Stimulated activated CD4-positive, alpha-beta T cell treated with anti-CD3 and anti-CD28 coated beads, Interleukin-15, amount 100 ng/mL, for 24 hours (primary cell): ENCODE measurements at places on chromosomes 1 and 21.

- DNase-seq = peak; percentile 76
Measured at GRCh38 chr1:152034654-152035538, 1.9 kb downstream of the S100A11 start.

- no peak for DNase-seq
Measured at GRCh38 chr1:151516031-151516511, 4.9 kb downstream of the CGN start.

GRCh38 chr1:183778045-183778444, 26.9 kb upstream of the RGL1 start:
- DNase-seq = no peak

DNA sequence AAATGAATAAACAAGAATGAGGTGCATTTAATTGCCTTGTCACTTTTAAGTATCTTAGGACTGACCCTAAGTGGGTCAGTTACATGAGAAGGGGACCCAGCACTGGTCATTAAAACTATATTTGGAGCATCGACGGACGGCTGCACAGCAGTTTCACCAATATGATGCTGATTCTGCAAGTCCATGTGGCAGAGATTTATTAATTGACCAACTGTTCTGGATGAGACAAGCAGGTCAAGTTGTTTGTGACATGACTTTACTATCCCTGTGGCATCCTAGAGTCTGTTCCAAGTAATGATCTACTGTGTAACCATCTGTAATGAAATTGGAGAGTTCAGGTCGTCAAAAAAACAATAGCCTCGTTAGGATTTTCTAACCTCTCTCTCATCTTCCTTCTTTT, 9.5 kb downstream of the AMPD1 start:
- DNase-seq = no peak

GRCh38 chr1:42164551-42165420, at the start of gene GUCA2A:
Gene GUCA2A, minus strand, starts transcription at chr1:42164745. Its CDS starts 33 bp downstream, at chr1:42164712.
- no peak for DNase-seq

- DNase-seq = no peak
Measured at GRCh38 chr1:41663671-41664400, 179.4 kb upstream of the EDN2 start.

DNA sequence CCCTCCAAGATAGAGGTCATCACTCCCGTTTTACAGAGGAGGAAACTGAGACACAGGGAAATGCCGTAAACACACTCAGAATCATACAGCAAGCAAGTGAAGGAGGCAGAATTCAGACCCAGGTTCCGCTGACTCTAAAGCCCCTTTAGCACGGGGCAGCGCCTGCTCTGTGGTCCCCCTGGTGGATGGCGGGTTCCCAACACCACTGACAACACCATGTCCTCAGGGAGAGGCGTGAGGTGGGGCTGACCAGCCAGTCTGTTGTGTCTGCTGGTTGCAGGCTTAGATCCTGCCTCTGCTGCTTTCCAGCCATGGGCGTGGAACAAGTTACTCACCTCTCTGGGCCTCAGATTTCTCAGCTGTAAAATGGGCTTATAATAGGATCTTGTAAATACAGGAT, 617.3 kb downstream of the MATN1 start:
- DNase-seq = peak; percentile 20

DNA sequence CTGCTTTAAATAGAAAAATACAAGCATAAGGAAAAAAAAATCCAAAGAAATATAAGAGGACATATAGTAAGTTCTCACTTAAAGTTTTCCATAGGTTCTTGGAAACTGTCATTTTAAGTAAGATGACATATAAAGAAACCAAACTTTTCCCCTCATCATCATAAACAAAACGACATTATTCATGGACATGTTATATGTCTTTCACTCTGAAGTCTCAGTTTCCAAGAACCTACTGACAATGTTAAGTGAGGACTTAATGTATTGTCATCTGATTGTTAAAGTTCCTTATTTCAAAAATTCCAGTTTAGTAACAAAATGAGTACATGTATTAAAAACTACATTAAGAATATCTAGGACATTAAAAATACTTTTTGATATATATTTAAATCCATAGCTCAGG, 69.6 kb upstream of the GFI1 start:
- DNase-seq = no peak

DNA sequence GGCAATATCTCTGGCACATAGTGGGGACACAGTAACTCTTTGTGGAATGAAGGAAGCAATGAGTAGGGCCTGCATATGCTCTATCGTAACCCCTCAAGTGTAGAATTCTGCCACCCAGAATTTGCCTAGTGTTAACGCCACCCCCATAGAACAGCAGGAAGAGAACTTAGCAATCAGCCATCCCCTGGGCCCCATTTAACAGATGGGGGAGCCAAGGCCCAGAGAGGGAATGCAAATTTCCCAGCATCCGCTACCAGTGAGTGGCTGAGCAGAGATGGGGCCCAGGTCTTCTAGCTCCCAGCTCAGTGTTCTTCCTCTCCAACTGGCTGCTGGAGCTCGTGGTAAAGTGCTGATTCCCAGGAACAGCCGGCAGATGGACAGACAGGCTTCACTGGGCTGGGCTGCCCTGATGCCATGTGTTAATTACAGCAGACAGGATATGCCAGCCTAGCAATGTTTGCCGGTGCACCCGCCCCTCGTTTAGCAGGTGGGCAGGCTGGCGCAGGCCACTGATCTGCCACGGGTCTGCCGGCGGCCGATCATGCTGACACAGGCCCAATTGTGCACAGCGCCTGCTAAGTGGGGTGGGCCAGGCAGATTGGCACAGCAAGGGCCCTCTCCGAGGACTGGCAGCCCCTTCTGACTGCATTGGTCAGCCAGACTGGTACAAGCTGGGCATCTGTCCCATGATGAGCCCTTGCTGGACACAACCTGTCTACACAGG, 171.9 kb downstream of the IGSF21 start:
- no peak for DNase-seq

DNA sequence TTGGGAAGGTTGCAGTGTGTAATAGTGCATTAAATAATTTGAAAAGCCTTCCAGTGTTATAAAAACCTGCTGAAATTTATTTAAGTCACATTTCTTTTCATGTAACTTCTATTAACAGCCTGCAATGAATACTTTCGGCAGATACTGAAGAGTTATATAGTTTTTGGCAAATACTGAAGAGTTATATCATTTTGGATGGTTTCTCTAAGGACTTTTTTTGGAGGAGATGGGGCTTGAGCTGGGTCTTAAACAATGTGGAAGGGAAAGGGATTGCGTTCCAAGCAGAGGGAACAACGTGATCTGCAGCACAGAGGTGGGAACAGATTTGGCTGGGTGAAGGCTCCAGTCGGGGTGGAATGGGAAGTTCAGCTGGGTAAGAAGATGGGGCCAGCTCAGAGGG, 39.8 kb downstream of the MTR start:
- no peak for DNase-seq

- DNase-seq = no peak
Measured at GRCh38 chr1:205639567-205639966, 7.8 kb upstream of the ELK4 start.

GRCh38 chr21:29580732-29581285, 282.1 kb downstream of the BACH1 start:
- DNase-seq = no peak

DNA sequence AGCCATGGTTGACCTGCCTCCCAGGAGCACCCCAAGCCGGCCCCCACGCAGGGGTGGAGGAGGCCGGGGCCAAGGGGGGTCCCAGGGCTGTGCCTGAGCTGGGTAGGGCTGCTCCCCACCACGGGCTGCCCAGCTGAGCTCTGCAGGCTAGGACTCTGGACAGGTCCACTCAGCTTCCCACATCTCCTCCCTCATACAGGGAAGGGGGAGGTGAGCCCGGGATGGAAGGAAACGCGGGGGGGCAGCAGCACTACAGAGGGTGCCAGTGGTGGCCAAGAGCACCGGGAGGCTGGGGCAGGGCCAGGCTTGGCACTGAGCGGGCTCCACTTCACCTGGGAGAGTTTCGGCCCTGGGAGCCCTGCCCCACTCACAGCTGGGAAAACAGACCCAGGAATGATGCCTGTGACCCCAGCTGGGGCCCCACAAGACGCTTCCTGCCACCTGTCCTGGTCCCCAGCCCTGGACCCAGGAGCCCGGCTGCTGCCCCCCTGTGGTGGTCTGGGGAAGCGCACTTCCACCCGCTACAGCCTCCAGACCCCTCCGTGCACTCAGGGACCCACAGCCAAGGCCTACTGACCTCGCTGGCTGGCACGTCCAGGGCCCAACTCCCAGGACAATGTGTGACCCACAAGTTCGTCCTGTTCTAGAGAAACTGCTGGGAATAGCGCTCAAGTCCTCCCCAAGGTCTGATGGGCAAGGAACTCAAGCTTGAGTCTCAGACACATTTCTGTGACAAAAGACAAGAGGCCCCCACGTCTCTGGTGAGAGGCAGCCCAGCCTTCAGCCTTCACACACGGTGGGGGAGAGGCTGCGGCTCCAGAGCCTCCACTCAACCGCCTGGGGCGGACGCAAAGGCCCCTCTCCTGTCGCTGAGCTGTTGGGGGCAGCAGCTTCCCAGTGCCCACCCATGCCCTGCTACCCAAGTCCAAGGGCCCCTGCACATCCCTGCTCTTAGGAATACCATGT, 3.0 kb downstream of the AURKAIP1 start:
- DNase-seq = peak; percentile 84

GRCh38 chr1:95021119-95021518, 51.6 kb downstream of the ALG14 start:
- DNase-seq = no peak

GRCh38 chr1:160116283-160117147, 956 bp downstream of the ATP1A2 start:
- no peak for DNase-seq

DNA sequence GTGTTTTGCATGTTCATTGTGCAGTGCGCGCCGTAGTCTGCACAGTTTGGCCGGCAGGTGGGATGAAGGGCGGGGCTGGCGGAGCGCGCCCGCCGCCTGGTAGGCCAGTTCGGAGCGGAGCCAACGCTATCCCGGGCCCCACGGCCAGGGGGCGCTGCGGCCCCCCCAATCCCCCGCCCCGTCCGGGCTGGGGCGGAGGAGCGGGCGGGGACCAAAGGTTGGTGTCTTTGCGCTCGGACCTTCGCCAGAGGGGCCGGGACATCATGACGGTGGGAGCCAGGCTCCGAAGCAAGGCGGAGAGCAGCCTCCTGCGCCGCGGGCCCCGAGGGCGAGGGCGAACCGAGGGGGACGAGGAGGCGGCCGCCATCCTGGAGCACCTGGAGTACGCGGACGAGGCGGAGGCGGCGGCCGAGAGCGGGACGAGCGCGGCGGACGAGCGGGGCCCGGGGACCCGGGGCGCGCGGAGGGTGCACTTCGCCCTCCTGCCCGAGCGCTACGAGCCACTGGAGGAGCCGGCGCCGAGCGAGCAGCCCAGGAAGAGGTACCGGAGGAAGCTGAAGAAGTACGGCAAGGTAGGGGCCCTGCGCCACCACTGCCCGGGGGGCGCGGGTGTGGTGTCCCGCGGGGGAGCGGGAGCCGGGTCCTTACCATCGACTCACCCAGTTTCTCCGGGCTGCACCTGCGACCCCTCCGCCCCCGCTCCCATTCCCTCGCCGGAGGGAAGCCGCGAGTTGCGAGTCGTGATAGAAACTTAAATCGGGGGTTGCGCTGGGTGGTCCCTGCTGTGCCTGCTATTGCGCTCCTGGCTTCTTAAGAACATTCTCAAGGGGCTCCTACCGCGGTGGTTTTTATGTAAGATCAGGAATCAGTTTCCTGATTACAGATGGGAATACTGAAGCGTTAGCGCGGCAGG, at the start of gene C1orf115:
TSS of gene C1orf115 (plus strand) at position 224 of the 913 bp plus-strand sequence. CDS start at position 264, 40 bp downstream.
- peak; percentile 83 for DNase-seq

DNA sequence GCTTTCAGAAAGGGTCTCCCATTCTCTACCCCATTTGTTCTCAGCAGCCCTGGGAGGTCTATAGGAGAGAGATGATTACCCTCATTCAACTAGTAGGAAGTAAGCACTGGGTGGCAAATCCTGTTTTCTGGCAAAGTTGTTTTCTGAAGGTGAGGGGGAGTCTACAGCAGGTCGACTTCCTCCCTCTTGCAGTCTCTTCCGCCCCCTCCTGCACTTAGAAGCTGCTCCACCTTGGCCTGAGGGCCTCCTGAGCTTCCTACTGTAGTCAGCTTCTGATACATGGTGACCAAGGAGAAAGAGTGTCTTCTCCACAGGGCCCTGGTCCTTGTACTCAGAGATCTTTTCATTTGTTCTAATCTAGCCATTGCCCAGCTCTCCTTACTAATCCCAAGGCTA, 93.1 kb downstream of the RGL1 start:
- no peak for DNase-seq

DNA sequence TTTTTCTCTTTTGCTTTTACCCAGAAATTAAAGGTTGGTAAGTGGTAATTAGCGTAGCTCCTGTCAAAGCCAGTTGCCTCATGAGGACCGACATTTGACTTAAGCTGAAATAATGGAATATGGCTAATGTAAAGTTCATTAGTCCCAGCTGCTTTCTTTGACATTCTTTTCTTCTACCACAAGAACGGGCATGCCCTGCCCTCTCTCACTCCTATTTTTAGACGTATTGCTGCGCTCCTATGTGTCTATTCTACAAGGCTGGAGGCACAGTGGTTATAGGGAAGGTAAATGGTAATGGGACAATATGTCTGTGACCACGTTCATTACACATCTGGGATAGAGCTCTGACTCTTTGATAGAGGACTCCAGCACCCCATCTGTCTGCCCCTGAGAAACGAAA, 6.8 kb downstream of the CORT start:
- no peak for DNase-seq

DNA sequence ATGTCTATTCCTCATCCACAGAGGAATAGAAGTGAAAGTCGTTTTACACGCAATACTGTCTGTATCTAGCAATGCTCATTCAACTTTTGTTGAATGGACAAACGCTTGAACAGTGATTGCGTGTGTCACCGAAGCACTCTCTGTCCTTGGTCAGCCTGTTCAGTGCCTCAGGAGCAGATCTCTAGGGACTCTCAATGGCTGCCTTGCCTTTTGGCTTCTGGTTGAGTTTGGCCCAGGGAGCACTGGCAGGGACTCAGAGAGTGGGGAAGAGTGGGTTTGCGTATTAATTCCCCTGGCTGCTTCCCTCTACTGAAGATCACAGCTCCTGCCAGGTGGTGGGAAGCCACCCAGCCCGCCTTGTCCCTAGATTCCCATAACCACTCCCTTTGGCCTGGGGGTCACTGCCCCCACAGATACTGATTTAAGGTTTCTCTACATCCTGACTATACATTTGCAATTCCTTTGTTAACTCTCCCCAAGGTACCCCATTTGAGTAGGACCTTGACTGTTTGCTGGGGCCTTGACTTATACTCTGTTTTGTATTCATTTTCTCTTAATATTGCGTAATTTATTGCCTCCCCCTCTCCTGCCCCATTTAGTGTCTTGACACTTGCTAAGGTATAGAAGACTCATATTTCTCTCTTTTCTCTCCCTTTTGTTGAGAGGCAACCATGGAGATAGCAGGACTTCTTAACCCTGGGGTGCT, 61.7 kb upstream of the USP24 start:
- no peak for DNase-seq

DNA sequence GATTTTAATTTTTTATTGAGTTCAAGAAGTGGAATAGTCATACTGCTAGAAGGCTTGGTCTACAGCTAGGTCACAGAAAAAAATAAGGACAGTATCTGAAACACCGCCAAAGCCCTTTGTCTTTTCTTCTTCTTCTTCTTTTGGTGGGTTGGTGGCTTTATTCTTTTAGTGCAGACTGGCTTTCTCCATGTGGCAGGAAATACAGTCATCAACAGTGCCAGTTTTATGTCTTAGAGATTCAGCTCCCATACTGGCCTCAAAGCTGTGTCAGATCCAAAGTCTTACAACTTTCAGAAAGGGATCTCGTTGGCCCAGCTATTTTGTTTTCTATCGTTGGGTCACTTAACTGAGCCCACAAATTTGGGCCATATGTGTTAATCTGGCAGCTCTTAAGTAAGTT, 58.2 kb downstream of the FNBP1L start:
- DNase-seq = no peak
